NCI-H146 (cell line): ENCODE measurements at places on chromosomes 2 and 18.

DNA sequence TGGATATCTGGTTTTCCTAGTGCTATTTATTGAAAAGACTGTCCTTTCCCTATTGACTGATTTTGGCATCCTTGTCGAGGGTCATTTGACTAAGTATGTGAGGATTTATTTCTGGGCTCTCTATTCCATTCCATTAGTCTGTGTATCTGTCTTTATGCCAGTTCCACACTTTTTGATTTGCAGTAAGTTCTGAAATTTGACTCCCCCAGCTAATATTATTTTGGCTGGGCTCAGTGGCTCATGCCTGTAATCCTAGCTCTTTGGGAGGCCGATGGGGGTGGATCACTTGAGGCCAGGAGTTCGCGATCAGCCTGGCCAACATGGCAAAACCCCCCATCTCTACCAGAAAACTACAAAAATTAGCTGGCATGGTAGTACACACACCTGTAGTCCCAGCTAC lies 46.8 kb upstream of the GAREM2 start:
- DNase-seq, result no peak

DNA sequence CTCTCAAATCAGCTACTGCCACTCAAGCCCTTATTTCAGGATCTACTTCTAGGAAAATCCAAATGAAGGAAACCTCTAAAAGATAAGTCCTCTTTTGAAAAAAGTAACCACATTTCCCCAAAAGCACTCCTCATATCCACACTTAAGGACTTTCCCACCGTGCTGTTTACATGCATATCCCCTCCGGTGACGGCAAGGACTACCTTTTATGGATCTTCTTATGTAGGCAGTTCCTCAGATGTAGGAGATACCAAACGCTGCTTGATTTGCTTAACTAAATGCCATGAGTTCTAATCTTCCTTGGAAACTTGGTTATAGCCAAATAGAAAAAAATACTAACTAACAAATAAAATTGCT lies 6.9 kb upstream of the TMEM87B start:
- DNase-seq, result no peak

DNA sequence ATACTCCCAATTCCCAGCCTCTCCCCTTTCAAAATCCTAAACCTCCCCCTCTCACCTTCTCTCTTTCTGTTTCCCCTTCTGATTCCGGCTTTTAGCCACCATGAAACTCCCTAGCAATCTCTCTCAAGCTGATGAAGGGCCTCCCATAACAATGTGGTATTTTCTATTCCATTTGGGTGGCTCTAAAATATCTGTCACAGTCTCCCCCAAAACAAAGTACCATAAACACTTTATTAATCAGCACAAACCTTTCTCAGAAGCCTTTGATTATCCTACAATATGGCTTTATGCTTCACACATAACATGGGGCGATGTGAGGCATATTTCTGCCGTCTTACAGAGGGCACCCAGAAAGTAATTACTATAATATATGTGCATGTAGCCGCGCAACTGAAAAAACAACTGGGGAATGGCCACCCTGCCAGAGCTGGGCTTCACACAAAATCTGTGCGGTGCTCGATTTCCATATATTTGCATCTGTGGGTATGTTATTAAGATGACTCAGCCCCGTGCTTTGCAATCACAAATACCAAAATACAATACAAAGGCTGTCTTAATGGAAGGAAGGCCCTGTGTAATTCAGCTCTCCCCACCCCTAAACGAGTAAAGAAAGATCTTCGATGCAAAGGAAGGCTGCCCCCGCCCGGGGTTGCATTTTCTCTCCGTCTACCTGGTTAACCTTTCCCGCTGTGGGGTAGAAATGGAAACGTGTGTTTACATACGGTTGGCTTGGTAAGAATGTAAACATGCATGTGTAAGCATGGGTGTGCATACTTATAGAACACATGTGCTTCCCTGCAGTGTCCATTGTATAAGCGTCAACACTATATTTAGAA lies 81.4 kb downstream of the CELF4 start:
- peak; percentile 68 for DNase-seq

DNA sequence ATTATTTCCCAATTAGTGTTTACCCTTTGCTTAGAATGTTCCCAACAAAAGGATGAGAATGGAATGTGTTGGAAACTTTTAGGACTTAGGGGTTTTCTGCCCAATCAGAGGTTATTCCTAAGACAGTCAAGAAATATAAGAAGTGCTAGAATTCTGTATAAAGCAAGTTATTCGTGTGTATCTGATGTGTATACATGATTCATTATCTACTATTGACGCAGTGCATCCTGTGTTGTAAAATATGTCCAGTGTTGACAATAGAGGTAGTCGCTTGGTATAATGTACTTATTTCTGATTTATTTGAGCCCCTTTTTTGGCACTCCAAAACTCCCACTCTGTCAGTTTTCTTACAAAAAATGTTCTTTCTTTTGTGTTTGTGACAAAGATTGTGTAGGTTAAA lies 881 bp downstream of the PIKFYVE start:
- DNase-seq, result no peak

DNA sequence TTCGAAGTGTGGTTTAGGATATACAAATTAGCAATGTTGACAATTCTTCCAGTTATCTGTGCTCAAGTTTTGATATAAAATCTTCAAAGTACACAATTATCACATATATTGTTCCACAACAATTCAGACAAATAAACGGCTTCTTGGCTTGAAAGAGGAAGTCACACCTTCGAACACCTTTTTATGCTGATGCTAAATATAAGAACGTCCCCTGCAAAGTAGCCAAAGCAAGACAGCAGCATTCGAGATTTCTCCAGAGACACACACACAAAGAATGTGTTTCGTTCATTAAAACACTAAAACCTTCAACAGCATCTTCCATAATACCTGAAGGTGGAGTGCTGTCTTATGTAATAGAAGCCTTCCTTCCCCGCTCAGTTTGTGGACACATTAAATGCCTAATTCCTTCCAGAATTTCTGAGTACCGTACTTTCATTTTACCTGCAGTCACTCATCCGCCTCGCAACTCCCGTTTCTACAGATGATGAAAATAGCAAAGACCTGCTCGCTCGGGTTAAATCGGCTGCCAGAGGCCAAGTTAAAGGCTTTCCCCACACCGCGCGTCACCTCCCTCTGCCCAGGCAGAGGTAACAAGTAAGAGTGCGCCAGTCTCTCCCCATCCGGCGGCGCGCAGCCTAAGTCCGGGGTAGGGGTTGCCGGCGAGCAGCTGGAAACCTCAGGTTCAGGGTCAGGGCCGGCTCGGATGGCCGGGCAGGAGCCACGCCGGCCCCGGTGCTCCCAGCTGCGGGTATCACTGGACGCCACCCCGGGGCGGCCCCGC lies 847 bp downstream of the SERPINE2 start:
- peak; percentile 52 for DNase-seq

- no peak for DNase-seq
Observed at GRCh38 chr2:36473230-36473629, 117.7 kb downstream of the CRIM1 start.

GRCh38 chr2:38485734-38486133 lies 108.7 kb upstream of the ATL2 start:
- no peak for DNase-seq

DNA sequence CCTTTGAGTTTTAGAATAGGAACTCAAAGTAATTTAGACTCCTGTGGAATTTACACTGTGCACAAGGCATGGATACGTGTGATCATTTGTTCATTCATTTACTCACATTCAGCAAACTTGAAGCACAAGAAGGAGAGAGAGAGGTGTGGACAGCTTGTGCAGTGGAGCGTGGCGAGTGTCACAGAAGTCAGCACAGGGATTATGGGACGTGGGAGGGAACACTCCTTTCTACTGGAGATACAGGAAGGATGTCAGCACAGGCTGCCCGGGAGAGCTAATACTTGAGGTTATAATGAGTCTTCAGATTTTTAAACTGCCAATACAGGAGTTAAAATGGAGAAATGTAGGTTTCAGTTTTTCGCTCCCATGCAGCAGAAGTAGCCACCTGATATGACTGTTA lies 7.0 kb downstream of the FAM228A start:
- DNase-seq, result no peak

DNA sequence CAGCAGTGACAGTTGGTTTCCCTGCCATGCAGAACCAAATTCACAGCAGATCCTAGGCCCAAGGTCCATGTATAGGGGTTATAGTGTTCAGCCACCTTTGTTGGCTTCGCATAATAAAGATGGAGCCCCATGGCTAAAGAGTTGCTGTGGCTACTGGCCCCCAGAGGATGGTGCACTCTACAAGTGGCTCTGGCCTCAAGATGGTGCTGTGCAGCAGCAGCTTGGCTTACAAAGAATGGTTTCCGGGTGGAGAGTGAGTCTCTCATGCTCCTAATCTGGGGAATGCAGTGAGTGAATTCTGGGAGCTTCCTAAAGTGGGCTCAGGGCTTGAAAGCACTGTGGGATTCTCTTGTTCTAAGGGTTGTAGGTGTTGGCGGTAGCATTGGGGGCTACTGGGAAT lies 1199.7 kb downstream of the CNTNAP5 start:
- DNase-seq, result peak; percentile 61

- peak; percentile 26 for DNase-seq
Observed at GRCh38 chr18:20971886-20972267, 139.7 kb downstream of the ROCK1 start.

GRCh38 chr18:703213-703967 lies 9.0 kb downstream of the ENOSF1 start:
- DNase-seq, result no peak

DNA sequence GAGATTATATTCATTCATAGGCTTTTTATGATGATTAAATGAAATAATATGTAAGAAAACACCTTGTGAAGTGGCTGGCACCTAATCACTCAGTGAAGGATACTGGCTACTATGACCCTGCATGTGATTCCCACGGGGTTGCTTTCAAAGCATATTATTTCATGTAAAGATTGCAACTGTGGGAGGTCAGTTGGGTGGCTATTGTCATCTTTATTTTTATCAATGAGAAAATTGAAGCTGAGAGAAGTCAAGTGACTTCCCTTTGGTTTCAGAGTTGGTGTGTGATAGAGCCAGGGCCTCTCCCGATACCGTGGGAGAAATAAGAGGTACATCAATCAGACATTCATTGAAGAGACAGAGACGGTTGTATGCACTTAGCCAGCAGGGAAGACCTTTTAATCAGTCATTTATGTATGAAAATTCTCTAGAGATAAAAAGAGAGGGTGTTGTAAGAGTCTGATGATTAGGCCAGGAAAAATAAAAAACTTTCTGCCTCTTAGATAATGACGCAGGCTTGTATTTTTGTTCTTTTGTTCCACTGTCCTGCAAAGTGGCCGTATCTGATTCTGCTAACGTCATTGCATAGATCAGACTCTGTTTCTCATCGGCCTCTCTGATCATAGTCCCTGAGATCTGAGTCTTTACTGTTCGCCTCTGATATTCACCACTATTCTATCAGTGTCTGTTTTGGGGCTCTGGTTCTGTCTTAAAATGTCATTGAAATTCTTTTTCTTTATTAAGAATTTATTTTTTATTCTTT lies 50.5 kb downstream of the QPCT start:
- no peak for DNase-seq

- no peak for DNase-seq
Observed at GRCh38 chr18:53503914-53504441, 720.5 kb downstream of the MBD2 start.

DNA sequence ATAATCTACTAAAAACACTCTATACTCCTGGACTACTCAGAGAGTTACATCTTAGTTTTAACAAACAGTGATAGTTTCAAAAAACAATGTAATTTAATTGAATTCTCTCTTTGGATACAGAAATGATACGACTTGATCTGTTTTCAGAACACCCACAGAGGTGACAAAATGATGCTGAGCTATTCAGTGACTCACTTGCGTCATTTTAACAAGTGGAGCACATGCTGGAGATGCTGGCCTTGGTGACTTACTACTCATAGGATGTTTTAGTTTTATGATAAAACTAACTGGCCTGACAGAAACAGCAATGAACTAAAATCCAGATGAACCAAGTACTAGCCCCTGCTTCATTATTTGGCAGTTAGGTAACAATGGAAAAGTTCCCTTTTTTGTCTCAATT lies 101.3 kb upstream of the ITGB6 start:
- no peak for DNase-seq

DNA sequence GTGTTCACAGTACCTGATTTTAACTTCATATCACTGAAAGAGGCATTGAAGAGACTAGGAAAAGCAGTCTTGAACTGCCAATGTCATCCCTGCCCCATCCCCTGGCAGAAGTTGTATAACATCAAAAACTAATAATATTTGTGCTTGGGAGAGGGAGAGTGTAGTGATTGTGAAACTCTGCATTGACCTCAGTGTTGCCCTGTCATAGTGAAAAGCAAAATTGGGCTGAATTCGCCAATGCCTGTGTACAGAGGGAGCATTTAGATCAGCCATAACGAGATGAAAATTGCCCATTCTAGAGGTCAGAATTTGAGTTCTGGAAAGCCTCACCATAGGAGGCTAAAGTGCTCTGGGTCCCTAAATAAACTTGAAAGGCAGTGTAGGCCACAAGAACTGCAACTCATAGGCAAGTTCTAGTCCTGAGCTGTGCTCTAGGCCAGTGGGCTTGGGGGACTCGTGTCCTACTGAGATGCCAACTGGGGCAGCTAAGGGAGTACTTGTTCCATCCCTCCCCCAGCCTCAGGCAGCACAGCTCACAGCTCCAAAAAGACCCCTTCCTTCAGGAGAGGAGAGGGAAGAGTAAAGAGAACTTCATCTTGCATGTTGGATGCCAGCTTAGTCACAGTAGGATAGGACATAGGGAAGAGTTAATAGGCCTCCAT lies 855.6 kb downstream of the TSN start:
- no peak for DNase-seq

DNA sequence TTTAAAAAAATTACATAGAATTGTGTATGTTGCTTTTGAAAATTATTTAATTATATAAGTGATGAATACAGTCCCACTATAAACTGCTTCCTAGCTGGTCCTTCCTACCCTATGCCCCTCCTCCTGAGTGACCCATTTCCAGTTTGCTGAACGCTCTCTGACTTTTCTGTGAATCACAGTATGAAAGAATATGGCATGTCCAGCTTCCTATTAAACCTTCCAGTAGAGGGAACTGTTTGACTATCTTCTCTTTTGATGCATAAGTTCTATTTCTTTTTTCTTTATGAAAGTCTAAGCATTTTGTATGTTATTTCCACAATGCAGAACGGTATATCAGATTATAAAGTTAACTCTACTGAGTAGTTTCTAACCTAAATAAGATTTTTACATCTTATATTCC lies 41.3 kb downstream of the PSMG2 start:
- peak; percentile 34 for DNase-seq

DNA sequence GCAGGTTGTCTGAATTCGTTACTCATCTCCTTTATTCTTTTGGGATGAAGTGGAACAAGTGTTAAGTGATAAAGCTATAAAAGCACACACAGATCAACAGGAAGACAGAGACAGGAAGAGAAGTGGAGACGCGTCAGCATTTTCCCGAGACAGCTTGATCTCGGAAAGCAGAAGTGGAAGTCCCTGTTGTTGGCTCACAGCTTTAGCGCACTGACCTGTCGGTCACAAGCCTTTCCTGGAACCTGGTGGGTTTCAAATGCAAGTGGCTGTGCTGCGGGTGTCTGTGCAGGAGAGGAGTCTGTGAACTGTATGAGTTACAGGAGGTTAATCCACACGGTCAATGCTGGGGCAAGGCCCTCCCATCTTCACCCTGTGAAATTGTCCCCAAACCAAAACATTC lies 116.6 kb upstream of the PELI1 start:
- no peak for DNase-seq

DNA sequence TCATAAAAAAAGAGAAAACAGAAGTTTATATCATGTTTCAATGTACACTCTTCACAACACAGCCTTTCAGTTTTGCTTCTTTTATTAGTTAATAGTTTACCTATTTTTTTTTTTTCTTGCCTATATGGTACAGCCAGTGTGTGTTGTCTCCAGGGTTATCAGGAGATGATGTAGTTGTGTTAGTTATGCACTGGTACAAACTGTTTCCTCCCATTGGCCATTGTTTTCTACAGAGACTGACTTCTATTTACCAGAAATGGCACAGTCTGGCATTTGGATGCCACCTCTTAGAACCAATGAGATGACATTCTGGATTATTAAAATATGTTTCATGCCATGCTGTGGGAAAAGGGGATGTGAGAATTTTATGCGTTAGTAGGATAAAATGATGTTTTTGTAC lies 339.4 kb downstream of the PLCL1 start:
- no peak for DNase-seq
